T-cell (primary cell): ENCODE measurements at places on chromosomes 12 and 14.

DNA sequence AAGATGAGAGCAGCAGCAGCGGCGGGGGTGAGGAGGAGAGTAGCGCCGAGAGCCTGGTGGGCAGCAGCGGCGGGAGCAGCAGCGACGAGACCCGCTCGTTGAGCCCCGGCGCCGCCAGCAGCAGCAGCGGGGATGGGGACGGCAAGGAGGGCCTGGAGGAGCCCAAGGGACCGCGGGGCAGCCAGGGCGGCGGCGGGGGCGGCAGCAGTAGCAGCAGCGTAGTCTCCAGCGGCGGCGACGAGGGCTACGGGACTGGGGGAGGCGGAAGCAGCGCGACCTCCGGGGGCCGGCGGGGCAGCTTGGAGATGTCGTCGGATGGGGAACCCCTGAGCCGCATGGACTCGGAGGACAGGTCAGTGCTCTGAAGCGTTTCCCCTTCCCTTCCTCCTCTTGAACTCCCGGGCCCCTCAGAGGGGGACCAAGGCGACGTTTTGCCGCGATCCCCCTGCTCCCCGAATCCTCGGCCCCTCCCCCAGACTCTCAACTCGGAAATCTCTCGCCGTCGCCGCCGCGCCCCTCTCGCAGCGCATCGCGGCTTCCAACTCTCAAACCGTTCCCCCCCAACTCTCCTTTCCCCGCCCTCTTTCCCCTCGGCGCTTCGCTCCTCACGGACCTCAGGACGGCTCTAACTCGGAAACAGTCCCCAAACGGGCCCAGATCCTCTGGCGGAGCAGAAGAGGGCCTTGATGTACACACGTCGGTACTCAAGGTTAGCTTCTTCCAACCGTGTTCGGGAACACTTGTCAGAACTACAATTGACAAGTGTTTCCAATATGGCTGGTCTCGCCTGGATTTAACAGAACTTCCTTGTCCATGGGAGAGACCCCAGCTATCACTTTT, 947 bp downstream of the AEBP2 start:
- DNase-seq = peak; percentile 41

DNA sequence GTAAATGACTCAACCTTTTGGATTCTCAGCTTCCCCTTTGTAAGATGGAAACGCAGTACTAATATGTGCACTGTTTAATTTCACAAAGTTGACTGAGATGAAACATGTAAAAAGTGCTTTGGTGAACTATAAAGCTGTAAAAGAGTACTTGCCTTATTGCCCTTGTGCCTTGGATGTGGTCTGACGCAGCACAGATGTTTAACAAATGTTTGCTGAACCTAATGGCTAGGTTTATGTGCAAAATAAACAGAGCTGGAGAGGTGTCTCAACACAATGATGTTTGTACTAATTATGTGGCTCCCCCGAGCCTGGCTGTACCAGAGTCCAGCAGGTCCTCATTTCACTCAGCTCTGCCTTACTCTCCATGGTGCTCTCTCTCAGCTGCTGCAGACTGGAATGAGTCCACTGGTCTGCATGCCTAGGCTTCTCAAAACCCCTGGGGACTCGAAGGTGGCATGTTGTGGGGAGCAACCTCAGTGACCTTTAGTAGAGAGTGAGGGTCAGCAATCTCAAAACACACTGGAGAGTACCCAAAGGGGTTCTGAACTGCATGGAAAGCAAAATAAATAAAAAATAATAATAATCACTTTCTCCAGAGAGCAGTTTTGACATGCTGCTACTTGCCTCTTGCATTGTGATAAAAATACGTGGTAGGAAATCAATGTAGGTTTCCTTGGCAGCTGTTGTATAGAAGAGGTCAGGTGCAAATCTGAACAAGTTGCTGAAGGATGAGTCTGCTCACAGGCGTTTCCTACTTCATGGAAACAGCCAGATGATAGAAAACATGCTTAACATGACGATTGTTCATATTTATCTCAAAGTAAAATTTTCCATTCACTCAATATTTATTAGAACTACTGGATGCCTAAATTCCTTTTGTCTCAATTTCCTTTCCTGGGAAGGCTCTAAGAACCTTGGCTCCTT, 8.5 kb upstream of the AMIGO2 start:
- DNase-seq = no peak

DNA sequence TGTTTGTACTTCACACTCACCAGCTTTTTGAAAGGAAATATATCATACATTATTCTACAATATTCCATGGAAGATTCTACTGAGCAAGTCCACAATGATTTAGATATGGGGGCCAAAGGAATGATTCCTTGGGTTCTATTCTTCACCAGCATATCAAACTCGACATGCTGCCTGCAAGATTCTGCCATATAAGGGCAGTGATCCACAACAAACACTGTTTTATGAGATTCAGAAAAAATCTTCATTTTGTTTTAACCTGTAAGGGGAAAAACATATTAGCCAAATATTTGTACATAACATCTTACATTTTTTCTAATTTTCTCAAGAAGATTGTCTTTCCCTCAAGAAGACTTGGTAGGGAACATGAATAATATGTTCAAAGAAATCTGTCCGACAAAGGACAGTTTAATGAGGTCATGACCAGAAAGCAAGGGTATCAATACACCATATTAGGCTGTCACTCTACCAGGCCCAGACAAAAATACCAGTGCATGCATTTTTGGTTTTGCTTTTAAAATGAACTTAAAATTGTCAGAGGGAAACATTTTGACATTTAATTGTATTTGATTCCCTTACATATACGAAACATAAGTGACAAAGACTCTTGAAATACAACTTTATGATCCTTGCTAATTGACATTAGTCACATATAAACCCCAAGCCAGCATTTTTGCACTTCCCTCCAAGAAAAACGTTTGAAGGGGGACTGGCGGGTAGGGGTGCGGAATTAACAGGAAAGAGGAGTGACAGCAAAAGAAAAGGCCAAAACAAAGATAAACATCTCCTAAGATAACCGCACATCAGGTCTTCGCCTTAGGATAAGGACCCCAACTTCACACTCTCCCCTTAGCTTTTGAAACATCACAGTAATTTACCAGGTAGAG, 980 bp downstream of the INTS13 start:
- DNase-seq = peak; percentile 6

DNA sequence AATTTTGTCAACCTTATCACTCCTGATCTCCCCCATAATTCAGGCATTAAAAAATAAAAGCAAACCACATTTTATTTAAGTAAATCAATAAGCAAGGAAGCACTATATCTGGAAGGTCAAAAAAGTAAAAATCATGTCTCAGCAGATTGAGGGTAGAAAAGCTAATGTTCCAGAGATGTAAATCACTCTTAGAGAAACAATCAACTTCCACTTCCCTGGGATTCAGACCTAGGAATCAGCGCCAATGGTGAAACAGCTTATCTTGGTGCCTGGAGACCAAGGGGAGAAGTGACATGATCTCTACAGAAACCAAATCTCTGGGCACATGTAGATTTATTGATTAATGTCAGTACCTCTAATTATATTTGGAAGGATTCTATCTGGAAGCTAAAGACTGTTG, 10.9 kb upstream of the SNX6 start:
- DNase-seq = no peak

DNA sequence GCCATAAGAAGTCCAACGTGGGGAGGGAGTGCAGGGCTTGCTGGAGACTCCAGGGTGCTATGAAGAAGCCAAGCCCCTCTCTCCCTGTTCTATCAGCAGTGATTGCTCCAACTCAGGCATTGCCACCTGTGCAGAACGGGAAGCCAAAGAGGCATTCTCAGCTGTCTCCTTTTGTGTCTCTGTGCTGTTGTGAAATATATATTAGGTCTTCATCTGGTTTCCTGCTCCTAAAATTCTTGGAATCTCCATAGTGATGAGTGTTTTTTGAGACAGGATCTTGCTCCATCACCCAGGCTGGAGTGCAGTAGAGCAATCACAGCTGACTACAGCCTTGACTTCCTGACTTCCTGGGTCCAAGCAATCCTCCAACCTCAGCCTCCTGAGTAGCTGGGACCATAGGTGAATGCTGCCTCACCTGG, 51.2 kb upstream of the AEBP2 start:
- no peak for DNase-seq
